ENCODE measurements at places on chromosomes 2 and 18.
A peak's percentile ranks its signal among the peaks of the same experiment; 100 is the strongest.

DNA sequence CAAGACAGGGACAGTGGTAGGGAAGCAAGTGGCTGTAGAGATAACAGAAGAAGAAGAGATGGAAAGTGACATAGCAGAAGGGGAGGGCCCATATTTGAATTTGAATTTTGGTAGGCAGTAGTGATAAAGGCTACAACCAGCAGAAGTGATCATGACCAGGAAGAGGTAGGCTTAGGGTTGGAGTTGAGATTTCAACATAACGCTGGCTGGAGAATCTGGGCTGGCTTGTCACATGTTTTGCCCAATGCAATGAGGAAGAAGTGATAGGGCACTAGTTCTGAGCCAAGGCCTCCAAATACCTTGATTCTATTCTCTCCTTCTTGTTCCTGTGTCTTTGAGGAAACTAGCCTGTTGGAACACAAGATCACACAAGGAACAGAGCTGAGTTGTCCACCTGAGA is 69.4 kb downstream of the SCG2 start:
- no peak for DNase-seq

DNA sequence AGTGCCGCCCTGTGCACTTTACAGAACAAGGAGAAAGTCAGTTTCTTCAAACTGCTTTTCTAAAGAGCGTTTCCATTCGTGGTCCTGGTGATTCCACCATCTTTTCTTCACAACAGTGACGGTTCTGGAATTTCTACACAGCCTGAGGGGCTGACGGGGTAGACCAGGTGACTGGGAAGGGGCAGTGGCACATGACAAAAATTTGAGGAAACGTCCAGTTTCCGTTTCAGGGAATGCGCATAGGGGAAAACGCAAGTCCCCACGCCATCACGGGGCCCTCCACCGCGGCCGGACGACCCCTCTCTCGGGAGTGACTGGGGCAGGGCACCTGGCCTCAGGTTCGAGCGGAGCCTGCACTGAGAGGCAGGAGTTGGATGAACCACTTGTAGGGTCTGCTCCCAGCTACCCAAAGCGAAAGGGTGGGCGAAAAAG is 980 bp upstream of the SPTBN1 start:
- DNase-seq = no peak

GRCh38 chr2:86603905-86604304 is 19.8 kb downstream of the RNF103 start:
- DNase-seq = no peak

- DNase-seq = no peak
Observed at GRCh38 chr2:208541989-208542464, 135.4 kb downstream of the PTH2R start.

- DNase-seq = no peak
Observed at GRCh38 chr2:233130024-233130423, 69.9 kb downstream of the INPP5D start.

DNA sequence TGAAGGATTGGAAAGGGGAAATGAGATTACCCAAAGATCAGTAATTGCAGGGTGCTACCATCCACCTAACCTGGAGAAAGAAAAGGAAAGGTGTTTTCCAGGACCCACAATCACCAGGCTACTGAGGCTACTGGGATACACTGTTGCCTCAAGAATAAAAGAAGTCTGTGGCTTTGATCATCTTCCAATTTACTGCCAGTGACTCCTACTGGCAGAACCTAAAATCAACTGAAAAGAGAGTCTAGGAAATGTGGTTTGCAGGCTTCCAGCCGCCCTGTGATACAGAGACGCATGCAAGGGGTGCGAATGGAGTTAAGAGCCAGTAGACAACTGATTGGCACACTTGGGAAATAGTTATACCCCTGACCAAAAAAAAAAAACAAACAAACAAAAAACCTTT is 16.6 kb upstream of the TTL start:
- no peak for DNase-seq

GRCh38 chr2:121284463-121285449 is at the start of gene TFCP2L1:
TFCP2L1 (minus strand) TSS chr2:121285202; CDS start chr2:121285109, 93 bp downstream.
- no peak for DNase-seq

DNA sequence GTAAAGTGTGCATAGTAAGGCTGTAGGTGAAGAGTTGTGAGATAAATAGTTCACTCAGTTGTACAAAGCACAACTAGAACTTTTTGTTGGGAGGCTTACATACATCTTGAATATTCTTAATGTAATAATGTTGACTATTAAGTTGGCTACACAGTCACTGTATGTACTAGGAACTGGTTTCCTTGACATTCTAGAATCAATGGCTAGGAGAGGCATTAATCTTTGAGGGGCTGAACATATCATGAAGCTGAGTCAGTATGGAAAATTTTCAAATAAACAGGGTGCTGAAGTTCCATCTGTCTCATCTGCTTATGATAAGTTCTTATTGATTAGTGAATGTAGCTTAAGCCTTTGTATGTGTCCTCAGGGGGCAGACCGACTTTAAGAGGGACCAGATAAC is 23.4 kb downstream of the METTL21A start:
- DNase-seq = no peak

GRCh38 chr18:40163254-40163653 is 1791.8 kb upstream of the PIK3C3 start:
- DNase-seq = no peak

GRCh38 chr2:68317971-68318913 is 1.5 kb downstream of the CNRIP1 start:
- no peak for DNase-seq

GRCh38 chr2:109466674-109467575 is 146.8 kb downstream of the SEPTIN10 start:
- peak; percentile 49 for DNase-seq

GRCh38 chr2:178409261-178409660 is 41.7 kb downstream of the PRKRA start:
- DNase-seq = no peak

DNA sequence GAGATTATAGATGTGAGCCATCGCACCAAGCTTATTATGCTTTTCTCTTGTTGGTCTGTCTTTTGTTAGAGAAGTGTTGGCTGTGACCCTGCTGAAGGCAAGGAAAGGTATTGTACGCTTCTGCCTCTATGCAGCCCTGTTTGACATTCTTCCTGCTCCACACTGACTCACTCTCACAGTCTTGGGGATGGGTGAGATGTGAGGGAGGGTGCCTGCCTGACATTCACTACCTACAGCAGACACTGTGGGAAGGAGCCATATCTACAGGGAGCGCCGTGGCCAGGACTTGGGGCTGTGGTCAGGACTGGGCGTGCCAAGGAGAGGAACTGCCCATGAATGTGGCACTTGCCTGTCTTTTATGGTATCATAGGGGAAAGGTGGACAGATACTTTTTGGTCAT is 43.9 kb upstream of the FHL2 start:
- no peak for DNase-seq
